MCF 10A (cell line): ENCODE measurements at places on chromosomes 1 and 21. TPM values are rescaled to one million over a fixed set of nuclear protein-coding genes. Genes with fewer than 3 reads are reported as not detected.

MPL gene
- total RNA-seq: not detected in 2 replicates

TAF5L gene
- 31.8 and 37.6 TPM in 2 replicates for total RNA-seq

CR1 gene
- not detected in 2 replicates for total RNA-seq

RAB42 gene
- not detected in 2 replicates for total RNA-seq

TRIM17 gene
- not detected in 2 replicates for total RNA-seq

ADGRB2 gene
- total RNA-seq: 1.5 and 1.7 TPM in 2 replicates

OR2M7 gene
- not detected in 2 replicates for total RNA-seq

RGS7 gene
- total RNA-seq: 0.42 and 0.61 TPM in 2 replicates

CAPN8 gene
- 1.0 and 5.7 TPM in 2 replicates for total RNA-seq

- no peak for DNase-seq
Observed at GRCh38 chr1:97139512-97139911, 417.9 kb downstream of the PTBP2 start.

DNA sequence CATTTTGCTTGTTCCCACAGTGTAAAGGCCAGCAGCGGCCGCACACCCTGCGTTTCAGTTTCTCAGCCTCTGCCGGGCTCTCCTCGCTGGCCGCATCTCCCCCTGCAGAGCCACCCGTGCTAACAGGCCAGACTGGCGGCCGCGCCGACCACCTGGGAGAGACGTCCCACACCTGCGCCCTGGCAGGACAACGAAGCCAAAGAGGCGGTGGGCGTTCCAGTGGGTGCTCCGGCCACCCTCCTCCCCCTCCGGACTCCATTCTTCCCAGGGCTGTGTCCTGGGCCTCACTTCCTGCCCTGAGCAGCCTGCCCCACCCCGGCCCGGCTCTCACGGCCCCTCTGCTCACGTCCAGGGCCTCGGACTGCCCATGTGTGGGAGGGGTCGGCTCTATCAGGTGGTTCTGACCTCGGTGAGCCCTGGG, 31.9 kb upstream of the SLC19A1 start:
- DNase-seq: no peak

DNA sequence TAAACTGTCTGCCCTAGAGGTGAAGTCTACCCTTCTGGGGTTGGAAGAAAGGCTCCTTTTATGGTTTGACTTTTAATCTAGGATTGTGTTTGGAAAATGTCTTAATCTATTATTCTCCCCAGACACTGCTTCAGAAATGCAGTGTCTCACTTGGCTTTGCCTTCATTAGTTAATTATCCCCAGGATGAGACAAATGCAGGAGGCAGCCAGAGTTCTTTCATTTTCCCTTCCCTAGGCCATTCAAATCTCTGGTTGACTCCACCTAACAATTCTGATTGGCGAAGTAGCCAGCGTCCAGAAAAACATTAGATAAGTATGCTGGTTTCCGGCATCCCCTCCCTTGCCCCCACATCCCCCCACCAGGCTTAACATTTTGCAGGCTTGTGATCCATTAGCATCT, 325.8 kb upstream of the PBX1 start:
- DNase-seq: no peak

- DNase-seq: peak; percentile 13
Observed at GRCh38 chr1:10873189-10873588, 76.7 kb upstream of the CASZ1 start.

DNA sequence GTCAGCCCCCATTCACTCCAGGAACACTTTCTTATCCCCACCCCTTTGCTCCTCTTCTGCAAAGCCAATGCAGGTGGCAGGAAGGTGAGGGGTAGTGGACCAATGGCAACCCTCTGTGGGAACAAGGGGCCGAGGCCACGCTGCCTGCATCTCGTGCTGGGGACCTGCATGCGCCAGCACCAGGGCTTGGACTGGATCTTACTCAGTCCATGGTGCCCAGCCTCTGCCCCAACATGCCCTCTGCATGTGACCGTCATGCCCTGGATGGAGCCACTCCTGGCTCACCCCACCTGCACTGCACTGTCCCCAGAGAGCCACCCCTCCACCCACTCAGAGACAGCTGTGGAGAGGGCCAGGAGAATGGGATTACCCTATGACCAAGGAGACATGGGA, 22.2 kb downstream of the CITED4 start:
- DNase-seq: no peak

GRCh38 chr1:98256700-98257099, 335.9 kb upstream of the DPYD start:
- DNase-seq: no peak

GRCh38 chr1:98704474-98704873, 43.0 kb downstream of the SNX7 start:
- DNase-seq: no peak

DNA sequence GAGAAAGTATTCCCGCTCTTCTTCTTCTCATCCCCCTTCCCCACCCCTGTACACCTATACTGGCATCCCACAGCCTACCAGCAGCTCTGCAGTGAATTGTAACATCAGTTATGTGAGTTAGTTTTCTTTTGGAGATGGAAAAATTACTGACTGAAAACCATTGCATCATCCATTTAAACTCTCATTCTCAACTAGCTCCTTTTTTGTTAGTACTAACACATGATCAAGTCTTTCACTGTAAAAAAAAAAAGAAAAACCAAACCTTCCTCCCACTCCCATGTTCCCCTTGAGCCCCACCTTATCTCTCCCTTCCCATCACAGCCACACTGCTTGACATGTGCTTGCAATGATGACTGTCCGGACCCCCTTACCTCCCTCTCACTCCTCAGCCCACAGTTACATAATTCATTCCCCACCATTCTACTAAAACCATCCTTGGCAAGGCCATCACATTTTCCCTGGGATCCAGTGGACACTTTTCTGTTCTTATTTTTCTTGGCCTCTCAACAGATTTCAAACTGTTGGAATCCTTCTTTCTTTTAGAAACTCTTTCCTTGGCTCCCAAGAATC, 23.2 kb upstream of the RAVER2 start:
- no peak for DNase-seq

DNA sequence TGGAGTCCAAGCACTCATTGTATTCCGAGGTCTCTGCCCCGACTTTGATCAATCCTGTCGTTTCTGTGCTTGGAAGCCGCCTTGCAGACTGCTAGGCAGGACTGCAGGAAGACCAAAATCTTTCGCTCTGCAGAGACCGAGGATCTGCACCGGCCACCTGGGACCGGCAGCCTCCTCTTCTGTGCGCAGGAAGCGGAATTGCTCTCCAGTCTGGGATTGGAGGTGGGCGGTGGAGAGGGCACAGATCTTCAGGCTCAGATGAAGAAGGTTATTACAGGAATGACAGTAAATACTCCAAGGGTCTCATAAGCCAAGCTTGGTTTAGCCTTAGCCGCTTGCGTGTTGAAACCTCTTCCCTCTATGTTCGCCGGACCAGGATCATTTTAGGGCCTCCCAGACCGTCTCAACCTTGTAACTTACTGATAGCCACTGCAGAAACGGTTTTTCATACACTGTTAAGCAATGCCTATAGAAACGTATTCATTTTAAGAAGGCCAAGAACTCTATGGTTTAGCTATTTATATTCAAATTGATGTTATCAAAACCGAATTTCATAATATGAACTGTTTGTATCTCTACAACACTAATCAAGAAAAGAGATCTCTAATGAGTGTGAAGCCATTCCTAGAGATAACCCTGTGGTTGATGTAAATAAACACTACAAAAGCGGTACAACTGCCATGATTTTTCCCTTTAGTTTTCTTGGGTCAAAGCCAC, 1.1 kb downstream of the MIA3 start:
- DNase-seq: peak; percentile 43

DNA sequence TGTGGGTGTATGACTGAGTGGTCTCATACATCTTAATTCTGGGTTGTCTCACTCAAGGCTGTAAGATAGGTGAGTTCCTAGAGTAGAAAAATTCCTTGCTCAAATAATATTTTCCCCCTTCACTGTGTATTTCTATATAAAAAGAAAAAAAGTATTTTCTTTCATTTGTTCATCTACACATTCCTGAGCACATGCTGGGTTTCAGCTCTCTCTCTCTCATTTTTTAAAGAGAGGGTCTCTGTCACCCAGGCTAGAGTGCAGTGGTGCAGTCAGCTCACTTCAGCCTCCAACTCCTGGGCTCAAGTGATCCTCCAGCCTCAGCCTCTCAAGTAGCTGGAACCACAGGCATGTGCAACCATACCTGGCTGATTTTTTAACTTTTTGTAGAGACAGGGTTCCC, 22.0 kb downstream of the DDI2 start:
- DNase-seq: no peak

DNA sequence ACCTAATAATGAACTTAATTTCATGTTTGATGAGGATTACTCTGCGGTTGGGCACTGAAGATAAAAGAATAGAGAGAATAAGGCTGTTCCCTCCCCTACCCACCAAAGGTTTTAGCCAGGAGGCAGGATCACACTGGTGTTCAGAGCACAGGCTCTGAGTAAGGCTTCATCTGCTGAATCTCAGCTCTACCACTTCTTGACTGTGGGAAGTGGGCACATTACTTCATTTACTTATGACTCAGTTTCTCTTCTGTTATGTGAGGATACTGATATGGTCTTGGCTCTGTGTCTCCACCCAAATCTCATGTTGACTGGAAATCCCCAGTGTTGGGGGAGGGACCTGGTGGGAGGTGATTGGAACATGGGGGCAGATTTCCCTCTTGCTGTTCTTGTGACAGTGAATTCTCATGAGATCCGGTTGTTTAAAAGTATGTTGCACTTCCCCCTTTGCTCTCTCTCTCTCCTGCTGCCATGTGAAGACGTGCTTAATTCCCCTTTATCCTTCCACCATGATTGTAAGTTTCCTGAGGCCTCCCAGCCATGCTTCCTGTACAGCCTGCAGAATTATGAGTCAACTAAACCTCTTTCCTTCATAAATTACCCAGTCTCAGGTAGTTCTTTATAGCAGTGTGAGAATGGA, 79.7 kb downstream of the SMYD2 start:
- no peak for DNase-seq

GRCh38 chr21:17359781-17360180, 153.1 kb upstream of the CXADR start:
- DNase-seq: no peak

DNA sequence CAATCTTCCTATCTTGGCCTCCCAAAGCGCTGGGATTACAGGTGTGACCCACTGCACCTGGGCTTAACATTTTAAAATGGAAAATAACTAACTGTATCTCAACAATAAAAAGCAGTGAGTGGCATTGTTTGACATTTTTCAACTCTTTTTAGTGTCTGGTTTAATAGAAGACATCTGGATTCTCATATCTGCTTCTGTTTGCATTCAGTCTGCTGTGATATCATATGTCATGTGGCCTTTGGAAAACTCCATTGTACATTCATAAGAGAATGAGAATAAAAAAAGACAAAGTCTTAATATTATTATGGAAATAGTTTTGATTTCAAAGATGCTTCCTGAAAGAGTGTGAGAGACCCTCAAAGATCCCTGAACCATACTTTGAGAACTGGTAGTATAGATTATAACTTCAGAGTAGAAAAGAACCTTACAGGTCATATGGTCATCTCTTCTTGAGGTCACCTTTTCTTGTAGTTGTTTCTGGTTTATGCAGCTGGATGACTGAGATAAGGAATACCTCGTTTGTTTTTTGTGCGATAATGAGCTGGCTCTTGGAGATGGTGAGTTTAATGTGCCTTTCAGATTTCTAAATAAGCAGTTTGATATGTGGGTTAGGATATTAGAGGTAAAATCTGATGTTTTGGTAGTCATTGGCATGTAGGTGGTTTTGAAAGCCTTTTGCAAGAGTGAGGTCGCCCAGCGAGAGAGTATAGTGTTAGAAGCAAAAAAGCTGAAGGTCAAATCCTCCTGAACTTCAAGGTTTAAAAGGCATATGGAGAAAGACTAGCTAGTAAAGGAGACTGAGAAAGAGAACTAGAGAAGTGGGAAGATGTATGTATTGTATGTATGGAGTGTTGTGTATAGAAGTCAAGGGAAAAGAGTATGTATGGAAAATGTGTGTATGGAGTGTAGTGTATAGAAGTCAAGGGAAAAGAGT, 17.2 kb downstream of the CEP350 start:
- DNase-seq: no peak

- no peak for DNase-seq
Observed at GRCh38 chr1:208083016-208083714, 161.0 kb downstream of the PLXNA2 start.

GRCh38 chr1:156807627-156808026, 9.0 kb downstream of the SH2D2A start:
- DNase-seq: no peak

- peak; percentile 91 for DNase-seq
Observed at GRCh38 chr1:82226186-82226505, 425.4 kb downstream of the ADGRL2 start.

- no peak for DNase-seq
Observed at GRCh38 chr21:43574741-43575472, 84.4 kb downstream of the HSF2BP start.

- peak; percentile 52 for DNase-seq
Observed at GRCh38 chr1:189658381-189658780, 819.3 kb downstream of the BRINP3 start.

DNA sequence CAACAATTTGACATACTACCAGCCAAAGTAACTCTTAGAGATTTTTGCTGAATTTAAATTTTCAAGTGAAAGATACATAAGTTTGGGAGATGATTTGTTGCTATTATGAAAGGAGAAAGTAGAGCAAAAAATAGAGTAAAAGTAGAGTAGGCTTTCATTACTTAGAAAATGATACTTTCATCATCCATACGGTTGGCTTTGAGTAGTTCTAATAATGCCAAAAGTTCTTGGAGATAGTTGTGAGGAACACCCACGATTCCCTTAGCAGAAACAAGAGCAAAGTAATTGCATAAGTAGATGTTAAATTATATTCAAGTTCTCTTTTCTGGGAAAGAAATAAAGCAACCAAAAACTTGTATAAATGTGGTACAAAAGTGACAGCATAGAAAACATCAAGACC, 95.0 kb upstream of the VAV3 start:
- DNase-seq: no peak

- DNase-seq: no peak
Observed at GRCh38 chr1:244207935-244208244, 156.8 kb downstream of the ZBTB18 start.

- no peak for DNase-seq
Observed at GRCh38 chr1:24801176-24801575, 55.9 kb downstream of the CLIC4 start.

DNA sequence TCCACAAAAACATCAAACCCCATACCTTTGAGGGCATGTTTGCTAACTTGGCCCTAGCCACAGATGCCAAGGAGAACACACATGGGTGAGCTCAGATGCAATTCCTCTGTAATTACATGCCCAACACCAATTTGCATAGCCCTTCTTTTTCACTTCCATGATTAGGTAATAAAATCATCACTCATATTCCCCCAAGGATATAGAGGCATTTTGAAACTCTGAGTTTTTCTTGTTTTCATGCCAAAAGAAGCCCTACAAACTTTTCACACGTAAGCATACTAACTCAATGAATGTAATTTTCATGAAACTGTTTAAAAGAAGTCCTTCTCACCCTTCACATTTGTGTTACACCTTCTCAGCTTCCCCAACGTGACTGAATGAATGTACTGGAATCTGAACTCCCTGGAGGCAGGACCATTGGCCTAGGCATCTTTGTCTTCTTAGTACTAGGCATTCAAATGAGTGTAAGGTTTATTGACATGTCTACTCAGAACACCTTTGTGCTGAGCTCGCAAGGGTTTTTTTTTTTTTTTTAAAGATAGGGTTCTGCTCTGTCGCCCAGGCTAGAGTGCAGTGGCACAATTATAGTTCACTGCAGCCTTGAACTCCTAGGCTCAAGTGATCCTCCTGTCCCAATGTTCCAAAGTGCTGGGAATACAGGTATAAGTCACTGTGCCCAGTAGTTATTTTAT, 31.0 kb downstream of the FBXO42 start:
- peak; percentile 79 for DNase-seq
